ENCODE measurements at places on chromosomes 16 and 17.

GRCh38 chr16:30645727-30646126 is 5.0 kb upstream of the PRR14 start:
- no peak for DNase-seq

DNA sequence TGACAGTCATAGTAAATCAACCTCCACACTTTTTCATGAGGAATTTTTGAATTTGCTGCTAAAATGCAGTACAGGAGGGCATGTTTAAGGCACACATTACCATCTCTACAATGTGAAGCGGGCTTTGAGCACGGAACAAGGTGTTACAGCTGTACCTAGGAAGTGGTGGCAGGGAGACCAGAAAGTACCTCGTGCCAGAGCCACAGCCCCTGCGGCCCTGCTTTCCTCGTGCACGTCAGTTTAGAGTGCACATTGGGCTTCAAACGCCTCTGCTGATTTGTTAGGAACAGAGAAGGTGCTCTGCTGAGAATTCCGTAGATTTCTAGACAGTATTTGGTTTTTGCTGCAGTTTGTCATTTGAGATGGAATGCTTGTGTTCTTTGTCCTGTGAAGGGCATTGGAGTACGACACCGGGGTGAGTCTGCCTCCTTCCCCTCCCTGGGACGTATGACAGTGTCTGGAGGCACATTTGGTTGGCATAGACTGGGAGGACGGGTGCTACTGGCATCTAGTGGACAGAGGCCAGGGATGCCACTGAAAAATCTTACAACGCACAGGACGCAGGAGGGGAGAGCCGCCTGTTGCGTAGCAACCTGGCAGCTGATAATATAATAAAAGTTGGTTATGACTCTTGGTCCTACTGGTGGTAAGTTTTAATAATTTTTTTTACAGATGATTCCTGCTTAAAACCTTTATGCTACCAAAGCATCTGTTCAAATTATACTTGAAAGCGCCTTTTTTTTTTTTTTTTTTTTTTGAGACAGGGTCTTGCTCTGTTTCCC is 9.1 kb downstream of the FOXK2 start:
- DNase-seq, result peak; percentile 62

- DNase-seq, result no peak
Measured at GRCh38 chr16:19549673-19550072, 5.8 kb upstream of the VPS35L start.

GRCh38 chr17:18280249-18280648 is 19.8 kb downstream of the MIEF2 start:
- no peak for DNase-seq

GRCh38 chr17:50177983-50178834 is 12.4 kb downstream of the SGCA start:
- DNase-seq, result peak; percentile 94

- DNase-seq, result no peak
Measured at GRCh38 chr17:3037259-3037658, 26.1 kb downstream of the OR1D5 start.

- no peak for DNase-seq
Measured at GRCh38 chr17:67018471-67019434, 25.6 kb upstream of the CACNG1 start.

DNA sequence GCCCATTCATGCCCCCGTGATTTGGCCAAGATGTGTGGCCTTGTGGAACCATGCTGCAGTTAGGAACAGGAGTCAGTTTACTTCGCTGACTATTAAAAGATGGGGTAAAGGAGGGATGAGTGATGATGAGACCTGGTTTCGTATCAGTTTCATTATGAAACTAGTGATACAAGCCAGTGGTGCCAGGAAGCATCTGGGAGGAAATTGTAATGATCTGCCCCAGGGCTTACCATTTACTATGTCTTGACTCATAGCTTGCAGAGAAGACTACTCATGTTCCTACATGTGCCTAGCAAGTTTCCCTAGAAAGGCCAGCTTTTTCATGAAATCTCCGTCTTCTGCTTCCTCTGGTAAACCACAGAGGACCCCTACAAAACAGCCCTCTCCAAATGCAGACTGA is 23.2 kb downstream of the CDH3 start:
- no peak for DNase-seq

GRCh38 chr17:17959520-17960361 is 12.5 kb downstream of the TOM1L2 start:
- DNase-seq, result no peak

DNA sequence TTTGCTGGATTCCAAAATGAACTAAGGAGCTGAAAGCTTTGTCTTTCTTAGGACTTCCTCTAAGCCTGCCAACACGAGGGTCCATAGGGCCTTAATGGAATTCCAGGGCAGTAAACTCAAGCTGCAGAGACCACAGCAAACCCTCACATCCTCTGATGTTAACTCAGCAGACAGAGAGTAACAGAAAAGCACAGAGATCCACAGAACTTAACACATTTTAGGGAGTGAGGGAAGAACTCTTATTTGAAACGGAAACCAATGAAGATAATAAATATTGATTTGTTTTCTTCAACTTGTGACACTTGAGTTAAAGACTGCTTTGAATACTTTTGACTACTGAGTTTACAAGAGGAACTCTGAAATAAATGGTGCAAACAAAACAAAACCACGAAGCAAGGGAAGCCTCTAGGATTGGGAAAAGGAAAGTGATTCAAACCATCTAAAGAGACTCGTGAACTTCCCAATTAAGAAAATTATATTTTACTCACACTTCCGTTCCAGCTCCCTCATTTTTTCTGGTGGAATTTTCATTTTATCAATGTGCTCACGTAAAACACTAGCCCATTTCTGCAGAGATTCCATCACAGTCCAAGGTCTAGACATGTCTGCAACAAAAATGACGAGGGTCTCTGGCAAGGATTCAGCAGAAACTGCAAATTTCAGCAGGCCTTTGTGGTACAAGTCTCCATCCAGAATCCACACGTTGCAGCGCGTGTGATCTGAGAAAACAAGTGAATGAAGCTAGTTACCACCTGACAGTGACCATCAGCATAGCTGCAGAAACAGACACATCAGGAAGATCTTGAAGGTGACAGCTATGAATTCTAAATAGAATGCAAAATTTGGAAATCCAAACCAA is 9.2 kb downstream of the DYNC1LI2 start:
- DNase-seq, result no peak

DNA sequence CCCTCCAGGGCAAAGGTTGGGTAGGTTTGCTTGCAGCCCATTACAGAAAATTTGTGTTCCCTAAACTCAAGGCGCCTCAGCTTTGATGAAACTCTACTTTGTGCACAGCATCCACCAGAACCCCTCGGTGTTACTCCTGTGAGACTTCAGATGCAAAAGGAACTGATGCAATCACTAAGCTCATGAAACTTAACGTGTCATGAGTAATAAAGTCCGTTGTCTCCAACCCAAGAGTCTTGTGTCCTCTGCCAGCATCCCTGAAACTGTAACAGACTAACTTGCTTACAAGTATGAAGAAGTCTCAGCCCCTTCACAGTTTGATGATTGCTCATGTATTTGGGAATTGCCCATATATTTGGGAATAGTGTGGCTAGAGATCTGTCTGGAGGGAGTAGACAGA is 74.8 kb upstream of the MARCHF10 start:
- DNase-seq, result no peak

- no peak for DNase-seq
Measured at GRCh38 chr17:14374268-14374667, 73.4 kb downstream of the HS3ST3B1 start.

GRCh38 chr17:2724784-2725164 is 13.2 kb upstream of the CLUH start:
- DNase-seq, result peak; percentile 48

DNA sequence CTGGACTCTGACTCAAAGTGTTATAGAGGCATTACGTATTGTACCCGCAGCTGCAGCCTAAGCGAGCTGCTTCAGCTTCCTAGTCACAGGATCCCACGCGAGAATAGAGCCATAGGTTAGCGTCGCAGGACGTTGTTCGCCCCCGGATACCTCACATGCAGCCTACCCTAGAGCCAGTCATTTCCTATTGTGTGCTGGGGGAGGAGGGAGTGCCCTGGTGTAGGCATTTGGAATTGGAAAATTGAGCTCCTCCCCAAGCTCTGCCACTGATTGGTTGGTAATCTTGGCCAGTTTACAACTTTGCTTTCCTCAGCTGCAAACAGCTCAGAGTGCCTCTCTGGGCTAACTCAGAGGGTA is 530 bp downstream of the NAA60 start:
- DNase-seq, result peak; percentile 34

- DNase-seq, result peak; percentile 66
Measured at GRCh38 chr16:30786115-30786935, 680 bp downstream of the ZNF629 start.
